ENCODE measurements at places on chromosomes 11 and 22. TPM values are rescaled to one million over a fixed set of nuclear protein-coding genes. Genes with fewer than 3 reads are reported as not detected.

SMCO4 gene
- total RNA-seq = 6.5 TPM

LUZP2 gene
- not detected for total RNA-seq

CFAP68 gene
- total RNA-seq = 8.3 TPM

VSIG2 gene
- total RNA-seq = 0.44 TPM

RBM4B gene
- 10.0 TPM for total RNA-seq

TYR gene
- not detected for total RNA-seq

ELMOD1 gene
- total RNA-seq = not detected

CREBZF gene
- 57.0 TPM for total RNA-seq

RTL10 gene
- total RNA-seq = 18.8 TPM

P2RY6 gene
- total RNA-seq = not detected

EIF1AD gene
- total RNA-seq = 61.3 TPM

CTR9 gene
- 27.9 TPM for total RNA-seq

EML3 gene
- 165 TPM for total RNA-seq

TEX12 gene
- 0.67 TPM for total RNA-seq

ARL2 gene
- 16.5 TPM for total RNA-seq

USH1C gene
- total RNA-seq = not detected

SMIM35 gene
- total RNA-seq = 1.2 TPM

H19 gene
- total RNA-seq = 0.25 TPM

TRIM49D2 gene
- not detected for total RNA-seq

FGF19 gene
- total RNA-seq = not detected

PLA2G3 gene
- not detected for total RNA-seq

NNMT gene
- total RNA-seq = not detected
